ENCODE measurements at places on chromosomes 3 and 15.

GRCh38 chr3:43733459-43734384 is 43.0 kb downstream of the ABHD5 start:
- no peak for DNase-seq

- no peak for DNase-seq
These were observed 508.2 kb downstream of the SHQ1 start for GRCh38 chr3:72340056-72340455.

DNA sequence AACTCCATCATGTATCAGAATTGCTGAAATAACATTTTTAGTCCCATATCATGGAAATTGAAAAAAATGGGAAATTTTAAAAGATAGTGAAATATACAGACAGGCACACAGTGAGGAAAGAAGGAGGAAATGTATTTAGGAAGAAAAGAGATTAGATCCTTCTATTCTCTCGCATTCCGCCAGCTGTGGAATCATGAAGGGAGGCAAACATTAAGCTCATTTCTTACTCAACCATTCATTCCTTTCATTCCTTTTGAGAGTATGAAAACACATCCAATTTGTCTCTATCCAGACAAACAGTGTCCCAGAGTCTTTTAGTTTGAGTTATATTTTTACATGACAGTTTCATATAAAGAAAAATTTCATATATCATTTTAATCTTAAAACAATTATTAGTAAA is 52.5 kb upstream of the KCNMB2 start:
- no peak for DNase-seq

DNA sequence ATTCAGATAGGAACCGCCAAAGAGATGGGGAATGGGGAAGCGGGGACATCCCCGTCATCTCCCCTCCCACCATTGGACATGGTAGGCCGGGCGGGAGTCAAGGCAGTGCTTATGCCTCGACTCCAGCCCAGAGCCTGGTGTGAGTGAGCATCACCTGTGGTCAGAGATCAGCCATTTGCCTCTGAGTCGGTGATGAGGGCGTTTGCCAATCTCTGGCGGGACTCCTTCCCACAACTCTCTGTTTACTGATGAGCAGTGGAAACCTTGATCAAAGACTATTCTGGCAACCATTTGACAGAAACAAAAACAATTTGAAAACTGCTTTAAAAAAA is 63.9 kb upstream of the HES1 start:
- DNase-seq = no peak

DNA sequence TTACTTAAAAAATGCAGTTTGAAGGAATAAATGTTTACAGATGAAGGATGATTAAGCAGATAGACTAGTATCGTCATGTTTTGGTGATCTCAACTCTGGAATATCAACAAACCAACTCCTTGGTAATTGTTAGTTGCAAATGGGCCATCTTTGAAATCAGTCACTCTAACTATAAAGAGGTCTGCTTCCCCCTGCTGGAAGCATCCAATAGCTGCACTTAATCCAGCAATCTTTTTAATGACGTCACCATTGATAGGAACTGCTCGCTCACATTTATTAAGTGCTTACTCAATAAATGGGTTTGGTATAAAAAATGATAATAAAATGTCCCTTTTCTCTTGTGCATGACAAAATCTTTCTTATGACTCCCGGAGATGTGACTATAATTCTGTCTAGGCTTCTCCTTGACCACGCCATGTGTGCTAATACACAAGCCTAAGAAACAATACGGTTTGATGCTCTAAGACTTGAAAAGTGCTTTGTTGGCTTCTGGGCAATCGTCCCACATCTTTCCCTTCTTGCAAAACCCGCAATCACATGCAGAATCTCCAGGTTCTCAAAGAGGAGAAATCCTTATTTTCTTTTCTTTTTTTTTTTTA is 227.6 kb upstream of the POU1F1 start:
- DNase-seq = no peak

DNA sequence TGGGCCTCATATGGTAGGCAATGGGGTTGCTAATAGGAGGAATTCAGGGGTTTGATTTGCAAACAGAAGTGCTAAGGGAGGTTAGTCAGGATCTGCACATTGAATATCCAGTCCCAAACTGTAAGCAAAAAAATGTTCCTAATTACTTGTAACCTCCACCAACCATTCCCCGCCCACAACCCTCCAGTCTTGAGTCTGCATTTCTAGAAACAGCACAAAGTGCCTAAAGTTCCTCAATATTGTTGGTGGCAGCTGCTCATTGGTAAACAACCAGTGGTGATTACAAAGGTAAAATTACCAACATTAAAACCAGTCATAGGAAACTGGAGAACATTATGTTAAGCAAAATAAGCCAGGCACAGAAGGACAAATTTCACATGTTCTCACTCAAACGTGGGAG is 18.9 kb downstream of the HDC start:
- DNase-seq = no peak

- DNase-seq = no peak
These were observed 65.9 kb upstream of the C3orf80 start for GRCh38 chr3:160159341-160159740.

- DNase-seq = no peak
These were observed 4.8 kb downstream of the CIB1 start for GRCh38 chr15:90228960-90229359.

DNA sequence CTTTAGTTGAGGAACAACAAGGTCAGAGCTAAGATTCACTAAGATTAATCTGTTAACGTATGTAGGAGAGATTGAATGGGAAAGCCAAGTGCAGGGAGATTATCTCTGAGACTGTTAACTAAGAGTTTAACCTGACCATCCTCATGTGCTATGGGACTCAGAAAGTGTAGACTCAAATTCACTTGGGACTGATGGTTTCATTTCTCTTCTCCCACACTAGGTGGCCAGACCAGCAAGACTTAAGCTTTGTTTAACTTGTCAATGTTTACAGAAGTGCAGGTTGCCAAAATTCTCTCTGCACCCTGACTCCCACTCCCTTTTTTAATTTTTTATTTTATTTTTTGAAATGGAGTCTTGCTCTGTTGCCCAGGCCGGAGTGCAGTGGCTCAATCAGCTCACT is 6.3 kb upstream of the HEXA start:
- no peak for DNase-seq

DNA sequence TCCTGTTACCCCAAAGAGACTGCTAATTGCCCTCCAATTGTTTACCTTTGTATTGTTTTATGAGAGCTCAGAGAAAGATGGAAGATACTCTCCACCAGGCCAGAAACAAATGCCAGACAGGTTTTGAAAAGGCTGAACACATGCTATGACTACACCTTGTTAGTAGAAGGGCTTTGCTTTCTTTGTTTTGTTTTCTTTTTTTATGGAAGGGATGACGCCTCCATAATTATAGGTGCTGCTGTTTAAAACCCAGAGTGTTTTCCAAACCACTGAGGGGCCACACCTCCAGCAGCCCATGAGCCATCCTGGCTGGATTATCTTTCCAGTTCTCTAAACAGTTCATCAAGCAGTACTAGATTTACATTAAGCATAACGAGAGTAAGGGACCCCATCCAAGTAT is 5.6 kb upstream of the FOXP1 start:
- DNase-seq = no peak

DNA sequence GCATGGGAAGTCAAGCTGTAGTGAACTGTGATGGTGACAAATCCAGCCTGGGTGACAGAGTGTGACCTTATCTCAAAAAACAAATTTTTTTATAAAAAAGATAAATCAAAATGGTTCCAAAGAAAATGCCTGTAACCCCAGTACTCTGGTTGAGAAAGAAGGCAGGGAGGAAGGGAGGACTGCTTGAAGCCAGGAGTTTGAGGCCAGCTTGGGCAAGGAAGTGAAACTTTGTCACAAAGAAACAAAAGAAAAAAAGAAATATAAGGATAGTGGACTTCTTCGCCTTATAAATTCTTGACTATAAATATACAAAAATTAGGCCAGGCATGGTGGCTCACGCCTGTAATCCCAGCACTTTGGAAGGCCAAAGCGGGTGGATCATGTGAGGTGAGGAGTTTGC is 34.1 kb downstream of the SMARCC1 start:
- no peak for DNase-seq

DNA sequence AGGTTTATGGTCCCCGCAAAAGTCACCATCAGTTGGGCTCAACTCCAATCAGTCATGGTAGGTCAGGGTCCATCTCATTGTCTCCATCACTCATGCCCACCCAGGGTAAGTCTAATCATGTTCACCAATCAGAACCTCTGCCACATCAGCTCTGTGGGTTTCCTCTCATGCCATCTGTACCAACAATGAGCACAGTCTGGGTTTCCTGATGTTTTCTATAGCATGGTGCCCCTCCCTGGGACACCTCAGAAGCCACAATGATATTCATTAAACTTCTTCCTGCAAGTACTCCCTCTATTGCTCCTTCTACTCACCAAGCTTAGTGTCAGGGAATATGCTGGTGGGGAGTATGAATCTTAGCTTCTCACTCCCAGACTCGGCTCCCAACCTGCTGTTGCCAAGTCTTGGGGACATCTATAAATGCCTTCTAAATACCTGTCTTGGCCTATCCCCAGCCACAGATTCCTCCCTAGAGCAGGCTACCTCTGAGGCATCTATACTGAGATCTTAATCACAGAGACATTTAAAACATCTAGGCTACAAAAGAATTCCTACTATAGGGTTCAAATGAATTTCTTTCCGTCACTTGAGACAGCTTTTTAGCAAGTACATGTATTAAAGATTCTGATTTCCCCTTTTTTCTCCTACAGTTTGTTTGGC is 5.0 kb upstream of the CCR2 start:
- DNase-seq = no peak

- no peak for DNase-seq
These were observed 88.8 kb upstream of the TBL1XR1 start for GRCh38 chr3:177286034-177286433.

DNA sequence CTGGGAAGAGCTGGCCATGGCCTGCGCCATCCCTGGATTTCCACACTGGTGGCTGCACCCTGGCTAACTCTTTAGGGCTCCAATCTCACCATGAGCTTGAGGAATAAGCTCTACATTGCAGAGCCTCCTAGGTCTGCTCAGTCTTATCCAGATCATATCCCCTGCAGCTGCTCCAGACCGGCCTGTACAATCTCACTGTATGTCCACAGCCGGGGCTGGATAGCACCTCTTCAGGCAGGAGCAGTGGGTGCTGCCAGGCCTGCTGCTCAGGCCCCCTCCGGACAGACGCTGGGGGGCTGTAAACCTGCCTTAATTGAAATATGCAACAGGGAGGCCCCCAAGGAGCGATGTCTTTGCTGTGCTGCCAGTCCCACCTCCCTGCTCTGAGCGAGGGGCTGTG is 15.6 kb downstream of the INSYN1 start:
- no peak for DNase-seq

DNA sequence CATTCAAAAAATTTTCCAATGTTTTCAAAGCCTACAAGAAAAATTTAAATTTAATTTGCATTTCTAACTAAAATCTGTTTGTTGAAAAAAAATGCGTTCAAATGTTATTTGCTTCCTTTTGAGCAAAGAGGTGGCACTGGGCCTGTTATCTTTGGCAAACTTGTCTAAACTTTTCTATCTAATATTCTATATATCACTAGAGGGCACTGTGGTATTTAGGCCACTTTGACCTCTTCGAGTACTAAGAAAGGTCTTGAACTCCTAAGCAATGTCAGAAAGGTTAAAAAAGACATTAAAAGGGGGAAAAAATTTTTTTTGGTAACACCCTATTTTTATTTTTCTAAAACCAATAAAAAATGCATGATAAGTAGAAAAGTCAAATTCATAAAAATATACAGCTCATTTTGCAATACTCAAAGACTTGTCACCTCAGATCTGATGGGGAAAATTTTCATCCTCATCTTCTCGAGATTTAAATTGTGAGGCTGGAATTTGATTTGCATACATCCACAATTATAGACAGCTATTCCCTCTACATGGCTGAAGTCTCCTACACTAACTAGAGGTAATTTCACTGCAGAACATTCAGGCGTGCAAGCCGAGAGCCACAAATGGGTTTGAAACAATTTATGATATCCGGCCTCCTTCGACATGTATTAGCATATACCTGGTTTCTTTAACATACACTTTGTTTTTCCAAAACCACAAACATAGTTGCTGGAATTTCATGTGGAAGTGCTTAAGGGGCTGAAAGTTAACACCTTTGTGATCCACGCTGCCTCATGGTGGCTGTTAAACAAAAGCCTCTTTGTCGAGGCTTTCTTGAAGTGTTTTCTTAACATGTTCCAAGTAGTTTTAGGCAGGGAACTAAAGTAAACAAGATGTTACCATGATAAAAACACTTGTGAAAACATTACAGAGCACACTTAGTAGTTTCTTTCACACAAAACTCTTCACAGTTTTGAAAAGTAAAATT is 576.4 kb downstream of the FOXP1 start:
- DNase-seq = no peak

DNA sequence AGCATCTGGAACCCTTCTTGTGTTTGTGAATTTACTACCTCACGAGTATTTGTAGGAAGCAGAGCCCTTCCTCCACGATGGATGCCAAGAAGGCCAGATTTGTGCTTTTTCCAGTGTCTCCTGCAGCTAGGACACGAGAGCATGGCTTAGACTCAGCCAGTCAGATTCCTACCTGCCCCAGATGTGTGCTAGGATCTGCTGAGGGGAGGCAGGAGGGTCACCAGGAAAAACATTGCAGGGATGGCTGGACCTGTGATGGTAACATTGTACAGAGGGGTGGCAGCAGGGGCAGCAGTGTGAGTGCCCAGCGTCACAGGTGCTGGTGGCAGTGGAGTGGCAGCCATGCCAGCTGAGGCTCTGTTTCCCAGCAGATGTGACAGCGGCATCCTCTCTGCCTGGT is 285.3 kb downstream of the FAM43A start:
- no peak for DNase-seq

DNA sequence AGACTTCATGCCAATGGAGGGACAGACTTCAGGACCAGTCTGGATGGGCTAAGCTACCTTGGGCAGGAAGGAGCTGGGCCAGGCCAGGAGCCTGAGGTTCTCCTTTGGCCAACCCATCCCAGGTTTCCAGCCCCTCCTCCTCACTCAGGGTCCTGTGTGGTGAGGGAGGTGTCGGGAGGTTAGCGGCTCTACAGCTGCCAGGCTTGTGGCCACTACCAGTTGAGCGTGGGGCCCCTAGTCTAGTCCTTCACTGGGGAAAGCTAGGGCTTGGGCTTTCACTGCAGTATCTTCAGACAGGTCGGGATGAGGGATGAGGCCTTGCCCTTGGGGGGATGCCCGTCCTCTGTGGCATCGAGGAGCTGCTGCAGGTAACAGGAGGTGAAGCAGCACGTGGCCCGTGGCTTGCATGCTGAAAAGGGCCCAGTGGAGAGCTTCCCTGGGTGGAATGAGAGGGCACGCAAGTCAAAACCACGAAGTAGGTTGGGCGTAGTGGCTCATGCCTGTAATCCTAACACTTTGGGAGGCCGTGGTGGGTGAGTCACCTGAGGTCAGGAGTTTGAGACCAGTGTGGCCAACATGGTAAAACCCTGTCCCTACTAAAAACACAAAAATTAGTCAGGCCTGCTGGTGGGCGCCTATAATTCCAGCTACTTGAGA is 8.5 kb upstream of the FANCD2 start:
- no peak for DNase-seq
